ENCODE measurements at places on chromosomes 16 and 17.

GRCh38 chr16:4641895-4642294, 17.3 kb downstream of the MGRN1 start:
- DNase-seq, result no peak

- no peak for DNase-seq
These were observed 11.7 kb upstream of the TMED6 start for GRCh38 chr16:69363281-69363717.

DNA sequence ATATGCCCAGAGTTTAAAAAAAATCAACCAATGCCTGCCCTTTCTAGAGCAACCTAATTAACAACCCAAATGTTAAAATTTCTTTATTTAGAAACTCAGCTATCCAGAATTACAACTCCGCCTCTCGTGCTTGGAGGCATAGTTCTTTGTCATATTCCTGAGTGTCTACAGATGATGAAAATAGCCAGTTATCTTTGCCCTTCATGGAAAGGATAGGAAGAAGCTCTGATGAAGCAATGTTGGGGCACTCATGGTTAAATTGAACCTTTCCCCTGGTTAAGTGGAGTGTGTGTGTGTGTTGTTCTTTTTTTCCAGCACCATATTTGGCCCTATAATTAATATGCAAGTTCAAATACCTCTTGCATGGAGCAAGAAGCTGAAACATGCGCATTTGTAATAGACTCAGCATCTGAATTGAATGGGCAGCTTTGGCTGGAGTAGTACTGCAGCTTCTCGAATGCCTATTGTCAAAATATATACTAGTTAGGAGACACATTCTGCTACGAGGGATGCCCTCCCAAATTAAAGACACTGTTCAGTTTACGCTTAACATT, 506.2 kb downstream of the WWOX start:
- no peak for DNase-seq

- DNase-seq, result no peak
These were observed 59.8 kb downstream of the NCOR1 start for GRCh38 chr17:16155536-16155935.

DNA sequence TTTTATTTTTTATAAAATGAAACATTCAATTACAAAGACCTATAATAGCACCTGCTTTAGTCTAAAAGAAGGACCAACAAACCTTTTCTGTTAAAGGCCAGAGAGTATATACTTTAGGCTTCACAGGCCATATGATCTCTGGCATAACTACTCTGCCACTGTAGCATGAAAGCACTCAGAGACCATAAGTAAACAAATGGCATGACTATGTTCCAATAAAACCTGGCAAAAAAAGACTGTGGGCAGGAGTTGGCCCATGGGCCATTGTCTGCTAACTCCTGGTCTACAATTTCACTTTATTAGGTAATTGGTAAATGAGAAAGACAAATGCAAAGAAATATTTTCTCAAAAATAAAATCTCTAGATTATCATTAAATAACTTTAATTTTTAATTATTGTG, 14.9 kb downstream of the CEP112 start:
- no peak for DNase-seq

Data from NCI-H1048 (cell line).